ENCODE measurements at places on chromosomes 2 and 18. TPM values are rescaled to one million over a fixed set of nuclear protein-coding genes. Genes with fewer than 3 reads are reported as not detected.

The TTL gene
- total RNA-seq = 41.5 TPM

The TXNL4A gene
- 157 TPM for total RNA-seq

The SAG gene
- total RNA-seq = not detected

The GPR45 gene
- total RNA-seq = not detected

The CCDC141 gene
- not detected for total RNA-seq

The TUBB8B gene
- total RNA-seq = not detected

The AMER3 gene
- total RNA-seq = not detected

The CCBE1 gene
- total RNA-seq = 10.6 TPM

The ABI2 gene
- total RNA-seq = 74.7 TPM

The TNFRSF11A gene
- total RNA-seq = 8.3 TPM

The MEIS1 gene
- 3.8 TPM for total RNA-seq

The TXNDC2 gene
- total RNA-seq = 0.12 TPM

The NYAP2 gene
- not detected for total RNA-seq

The PLA2R1 gene
- 2.4 TPM for total RNA-seq

The HES6 gene
- 13.9 TPM for total RNA-seq

The KCNG3 gene
- 0.62 TPM for total RNA-seq

The FABP1 gene
- total RNA-seq = not detected

The AKAIN1 gene
- total RNA-seq = not detected

The CFLAR gene
- 82.1 TPM for total RNA-seq

The FEV gene
- not detected for total RNA-seq

The AGXT gene
- total RNA-seq = not detected

The NT5DC4 gene
- not detected for total RNA-seq

The FBXO48 gene
- 0.49 TPM for total RNA-seq

The ARHGAP15 gene
- not detected for total RNA-seq

The KRCC1 gene
- 11.8 TPM for total RNA-seq

The MRO gene
- total RNA-seq = 0.18 TPM

The TRIM43 gene
- total RNA-seq = not detected

The HMSD gene
- total RNA-seq = not detected

The DAPL1 gene
- total RNA-seq = not detected

The CDK15 gene
- not detected for total RNA-seq

The REG3G gene
- total RNA-seq = not detected

Data from A549 treated with RU486 at 1 μM for 4 hours (cell line).